Stimulated activated CD8-positive, alpha-beta memory T cell treated with anti-CD3 and anti-CD28 coated beads, Interleukin-2, amount 100 ng/mL, for 1 hour (primary cell): ENCODE measurements at places on chromosomes 6 and 20.

DNA sequence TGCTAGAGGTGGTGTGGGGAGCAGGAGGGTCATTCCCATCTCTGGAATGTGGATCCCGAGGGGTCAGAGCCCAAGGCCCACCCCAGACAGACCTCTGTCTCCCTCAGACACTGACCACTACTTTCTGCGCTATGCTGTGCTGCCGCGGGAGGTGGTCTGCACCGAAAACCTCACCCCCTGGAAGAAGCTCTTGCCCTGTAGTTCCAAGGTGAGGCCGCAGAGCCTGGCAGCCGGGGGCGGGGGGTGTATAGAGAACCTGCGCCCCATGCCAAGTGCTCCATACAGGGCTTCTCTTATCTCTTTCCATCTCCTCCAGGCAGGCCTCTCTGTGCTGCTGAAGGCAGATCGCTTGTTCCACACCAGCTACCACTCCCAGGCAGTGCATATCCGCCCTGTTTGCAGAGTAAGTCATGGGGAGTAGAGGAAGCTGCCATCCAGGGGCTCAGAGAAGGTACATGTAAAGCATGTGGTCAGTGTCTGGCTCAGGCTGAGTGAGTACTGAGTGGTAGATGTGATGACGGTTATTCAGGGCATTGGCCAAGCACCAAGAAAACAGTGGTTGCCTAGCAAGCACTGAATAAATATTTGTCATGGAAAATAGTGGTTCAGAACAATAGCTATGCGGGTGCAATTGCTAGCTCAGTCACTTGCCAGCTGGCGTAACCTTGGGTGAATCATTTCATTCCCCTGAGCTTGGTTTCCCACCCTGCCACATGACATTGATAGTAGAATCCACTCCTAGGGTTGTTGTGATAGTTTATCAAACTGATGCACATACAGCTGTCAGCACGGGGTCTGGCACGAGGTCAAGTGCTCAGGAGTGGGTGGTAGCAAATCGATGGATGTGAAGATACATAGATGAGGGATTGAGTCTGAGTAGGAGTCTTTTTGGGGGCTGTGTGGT lies 3.5 kb downstream of the PIGT start:
- no peak for DNase-seq

- no peak for DNase-seq
Measured at GRCh38 chr6:150622941-150623874, 23.5 kb downstream of the PLEKHG1 start.

GRCh38 chr6:41649596-41649995 lies 11.3 kb downstream of the MDFI start:
- DNase-seq = no peak

GRCh38 chr20:54067606-54068174 lies 2.7 kb downstream of the BCAS1 start:
- DNase-seq = no peak

GRCh38 chr6:116783852-116784251 lies 18.3 kb upstream of the FAM162B start:
- no peak for DNase-seq

DNA sequence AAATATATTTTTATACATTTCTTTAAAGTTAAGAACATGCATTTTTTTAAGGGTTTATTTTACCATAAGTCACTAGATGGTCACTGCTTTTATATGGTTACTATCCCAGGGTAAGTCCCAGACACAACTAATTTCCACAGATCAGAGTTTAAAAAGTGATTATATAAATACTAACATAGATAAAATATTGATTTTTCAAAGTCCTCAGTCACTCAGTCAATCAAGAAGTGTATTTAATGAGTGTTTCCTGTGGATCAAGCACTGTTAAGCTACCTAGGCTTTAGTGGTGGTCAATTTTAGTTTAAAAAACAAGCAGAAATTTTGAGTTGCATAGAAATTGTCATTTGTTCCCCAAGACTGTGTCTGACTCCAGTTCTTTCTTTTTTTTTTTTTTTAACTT lies 399.5 kb upstream of the SYNCRIP start:
- no peak for DNase-seq

- no peak for DNase-seq
Measured at GRCh38 chr6:148973538-148974208, 226.8 kb downstream of the UST start.

- DNase-seq = no peak
Measured at GRCh38 chr6:90472716-90473115, 114.2 kb downstream of the MAP3K7 start.

DNA sequence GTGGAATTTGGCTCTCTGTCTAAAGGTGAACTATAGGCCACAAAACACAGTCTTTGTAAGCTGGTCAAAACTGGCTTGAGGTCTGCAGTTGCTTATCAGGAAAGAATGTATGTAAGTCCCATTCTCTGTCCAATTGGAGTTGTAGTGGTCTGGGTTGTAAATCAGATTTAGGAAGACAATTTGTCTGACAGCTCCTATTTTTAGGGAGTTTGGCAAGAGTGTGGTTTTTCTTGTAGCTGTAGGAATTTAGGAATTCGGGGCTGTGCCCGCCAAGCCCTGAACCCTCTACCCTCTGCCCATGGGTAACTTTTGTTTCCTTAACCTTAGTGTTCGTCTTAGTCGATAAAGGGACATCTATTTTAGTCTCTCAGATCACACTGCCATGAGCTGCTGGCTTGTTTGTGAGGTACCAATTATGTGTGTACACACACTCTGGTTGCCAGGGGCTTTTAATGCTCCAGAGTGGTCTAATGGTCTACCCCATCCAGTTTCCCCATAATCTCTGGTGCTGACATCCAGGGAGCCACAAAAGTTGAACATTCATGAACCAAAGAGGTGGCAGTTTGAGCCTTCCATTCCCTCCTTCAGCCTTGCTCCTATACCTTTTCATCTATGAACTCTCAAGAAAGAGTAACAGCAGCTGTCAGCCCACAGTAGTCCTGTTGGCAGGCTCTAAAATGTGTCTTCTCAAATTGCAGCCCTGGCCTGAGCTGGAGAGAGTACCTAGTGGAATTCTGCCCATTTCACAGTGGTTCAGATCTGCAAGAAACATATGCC lies 93.0 kb downstream of the ANKRD6 start:
- DNase-seq = no peak

DNA sequence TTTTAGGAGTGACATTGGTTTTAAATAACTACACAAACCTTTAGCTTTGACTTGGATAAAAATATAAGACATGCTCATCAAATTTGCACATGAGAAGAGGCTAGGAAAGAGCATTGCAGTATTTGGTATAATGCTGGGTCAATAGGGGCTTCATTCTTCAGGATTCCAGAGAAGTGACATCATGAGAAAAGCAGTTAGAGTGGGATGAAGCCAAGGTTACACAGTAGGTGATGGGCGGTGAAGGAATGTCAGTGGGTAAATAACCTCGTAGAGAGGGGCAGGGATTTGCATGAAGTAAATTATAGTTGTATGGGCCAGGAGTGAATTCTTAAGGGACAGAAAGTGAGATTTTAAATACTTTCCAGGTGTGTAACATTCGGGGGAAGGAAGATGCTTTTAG lies 216.2 kb downstream of the RFPL4B start:
- DNase-seq = no peak

- DNase-seq = no peak
Measured at GRCh38 chr20:10662151-10662550, 11.6 kb downstream of the JAG1 start.

DNA sequence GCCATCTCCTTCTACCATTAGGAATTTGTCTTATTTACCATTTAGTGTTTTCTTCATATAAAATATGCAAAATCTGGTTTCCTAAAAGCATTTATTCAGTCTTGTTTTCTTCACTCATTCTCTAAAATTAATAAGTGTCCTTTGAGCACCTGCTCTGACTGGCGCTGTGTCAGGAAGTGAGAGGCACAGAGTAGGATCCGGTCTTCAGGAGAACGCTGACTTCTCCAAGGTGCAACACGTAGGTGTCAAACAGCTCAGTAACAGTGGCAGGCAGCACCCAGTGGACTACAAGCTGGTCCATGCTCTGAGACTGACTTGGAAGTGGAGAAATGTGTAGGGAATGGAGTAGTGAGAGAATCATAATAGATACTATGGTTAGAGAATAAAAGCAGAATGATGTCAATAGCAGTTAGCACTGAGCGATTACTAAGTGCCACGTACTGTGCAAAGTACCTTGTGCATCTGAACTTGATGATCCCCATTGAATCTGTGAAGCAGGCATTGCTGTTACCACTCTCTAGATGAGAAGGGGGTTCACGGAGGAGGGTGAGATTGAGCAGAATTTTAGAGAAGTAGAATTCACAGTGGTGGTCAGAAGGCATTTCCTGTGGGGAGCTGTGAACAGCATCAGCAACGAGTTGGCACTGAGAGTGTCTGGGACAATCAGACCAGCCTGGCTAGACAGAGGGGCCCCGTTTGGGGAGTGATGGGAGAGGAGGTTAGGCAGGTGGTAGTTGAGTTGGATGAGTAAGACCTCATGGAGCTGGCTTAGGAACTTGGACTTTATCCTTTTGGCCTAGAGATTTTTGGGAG lies 569.8 kb downstream of the QKI start:
- DNase-seq = no peak

DNA sequence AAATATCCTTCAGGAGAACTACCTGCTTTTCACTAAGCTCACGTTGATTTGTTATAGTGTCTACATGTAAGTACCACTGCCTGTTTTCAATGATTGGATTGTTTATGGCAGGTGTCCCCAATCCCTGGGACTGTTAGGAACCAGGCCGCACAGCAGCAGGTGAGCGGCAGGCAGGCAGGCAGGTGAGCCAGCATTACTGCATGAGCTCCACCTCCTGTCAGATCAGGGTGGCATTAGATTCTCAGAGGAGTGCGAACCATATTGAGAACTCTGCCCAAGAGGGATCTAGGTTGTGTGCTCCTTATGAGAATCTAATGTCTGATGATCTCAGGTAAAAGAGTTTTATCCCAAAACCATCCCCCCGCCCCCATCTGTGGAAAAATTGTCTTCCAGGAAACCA lies 303.3 kb downstream of the EYA4 start:
- no peak for DNase-seq

GRCh38 chr6:110748453-110748852 lies 66.8 kb downstream of the CDK19 start:
- no peak for DNase-seq

- no peak for DNase-seq
Measured at GRCh38 chr6:168171673-168172353, 92.8 kb upstream of the FRMD1 start.

GRCh38 chr6:109053336-109053735 lies 41.3 kb downstream of the SESN1 start:
- DNase-seq = no peak

DNA sequence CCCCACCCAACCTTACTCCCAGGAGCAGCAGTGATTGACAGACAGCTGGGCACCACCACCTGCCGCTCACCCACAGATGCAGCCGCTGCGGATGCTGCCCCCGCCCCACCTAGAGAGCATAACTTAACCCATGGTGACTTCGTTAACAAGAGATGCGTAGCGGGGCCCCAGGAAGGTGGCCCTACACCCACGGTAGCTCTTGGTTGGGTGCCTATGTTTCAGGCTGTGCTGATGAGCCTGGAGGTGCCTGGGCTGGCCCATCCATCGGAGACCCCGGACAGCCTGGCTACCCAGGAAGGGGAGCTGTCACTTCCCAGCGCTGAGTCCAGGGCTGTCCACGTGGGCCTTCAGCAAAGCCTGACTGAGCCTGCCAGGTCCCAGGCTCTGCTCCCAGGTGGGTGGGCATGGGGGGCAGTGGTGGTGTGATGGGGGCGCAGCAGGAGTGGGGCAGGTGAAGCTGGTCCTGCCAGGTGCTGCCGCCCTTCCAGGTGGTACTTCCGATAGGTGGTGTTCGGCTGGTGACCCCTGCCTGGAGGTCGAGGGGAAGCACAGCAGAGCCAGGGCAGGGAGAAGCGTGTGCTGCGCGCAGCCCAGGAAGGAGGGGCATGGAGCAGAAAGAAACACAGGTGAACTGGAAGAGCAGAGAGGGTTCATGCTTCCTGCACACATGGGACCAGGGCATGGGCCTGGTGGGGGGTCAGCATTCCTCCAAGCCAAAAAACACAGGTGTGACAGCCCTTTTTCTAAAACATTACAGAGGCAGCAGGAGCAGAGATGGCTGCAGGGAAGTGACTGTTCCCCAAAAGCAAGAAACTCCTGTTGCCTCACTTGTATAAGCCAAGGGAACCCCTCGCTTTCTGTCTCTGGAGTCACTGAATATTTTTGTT lies 56.9 kb downstream of the SYNJ2 start:
- DNase-seq = no peak

- no peak for DNase-seq
Measured at GRCh38 chr20:33838035-33838864, 27.1 kb downstream of the CHMP4B start.

DNA sequence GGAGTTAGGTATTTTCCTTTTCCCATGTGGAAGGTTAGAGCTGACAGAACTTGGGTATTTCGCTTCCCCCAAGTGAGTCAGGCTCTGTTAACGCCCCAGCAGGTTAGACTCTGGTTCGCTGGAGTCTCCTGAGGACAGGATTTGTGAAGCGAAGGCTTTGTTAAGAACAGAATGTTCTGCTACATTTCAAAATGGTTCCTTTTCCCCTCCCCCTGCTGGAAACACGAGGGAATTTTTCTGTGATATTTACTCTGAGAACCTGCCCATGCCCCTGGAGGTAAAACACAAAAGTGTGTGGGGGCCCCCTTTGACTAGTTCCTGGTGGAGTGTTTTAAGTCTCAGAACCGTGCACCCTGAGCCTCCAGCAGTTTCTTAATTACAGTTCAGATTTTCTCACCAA lies 731.4 kb upstream of the CITED2 start:
- DNase-seq = no peak

- no peak for DNase-seq
Measured at GRCh38 chr20:9458138-9458796, 56.1 kb upstream of the LAMP5 start.

- no peak for DNase-seq
Measured at GRCh38 chr20:48453477-48454093, 374.2 kb downstream of the PREX1 start.

GRCh38 chr20:15475483-15475882 lies 1097.8 kb downstream of the KIF16B start:
- no peak for DNase-seq

- DNase-seq = no peak
Measured at GRCh38 chr6:33277663-33278391, 904 bp downstream of the B3GALT4 start.

DNA sequence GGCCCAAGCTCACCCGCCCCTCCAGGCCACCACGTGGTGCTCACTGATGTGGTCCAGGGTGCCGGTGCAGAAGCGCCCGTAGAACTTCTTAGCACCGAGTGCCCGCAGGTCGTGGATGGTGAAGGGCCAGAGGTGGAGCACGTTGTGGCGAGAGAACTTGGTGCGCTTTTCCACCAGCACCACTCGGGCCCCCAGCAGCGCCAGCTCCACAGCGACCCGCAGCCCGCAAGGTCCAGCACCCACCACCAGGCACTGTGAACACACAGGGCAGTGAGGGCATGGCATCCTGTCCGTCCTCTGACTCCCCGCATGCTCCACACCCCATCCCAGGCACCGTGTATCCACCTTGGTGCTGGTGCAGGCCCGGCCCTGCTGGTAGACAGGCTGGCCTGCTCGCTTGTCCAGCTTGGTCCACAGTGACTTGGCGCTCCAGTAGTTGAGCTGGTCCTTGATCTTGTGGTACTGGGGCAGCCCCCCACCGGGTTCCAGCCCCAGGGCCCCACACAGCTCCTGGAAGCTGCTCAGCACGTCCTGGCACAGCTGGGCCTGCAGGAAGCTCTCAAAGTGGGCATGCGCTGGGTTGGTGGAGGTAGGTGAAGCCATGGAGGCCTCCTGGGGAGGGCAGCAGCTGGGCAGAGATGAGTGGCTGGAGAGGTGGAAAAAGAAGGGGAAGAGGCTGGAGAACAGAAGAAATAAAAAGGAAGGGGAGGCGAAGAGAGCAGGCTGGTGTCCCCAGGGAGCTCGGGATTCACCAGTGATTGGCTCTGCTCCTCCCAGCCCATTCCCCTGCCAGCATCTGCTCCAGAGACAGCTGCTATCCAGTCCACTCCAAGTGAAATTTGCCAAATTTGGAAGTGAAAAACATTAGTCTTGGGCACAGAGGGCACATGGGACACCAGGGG lies 1.7 kb downstream of the MICAL1 start:
- no peak for DNase-seq

- no peak for DNase-seq
Measured at GRCh38 chr6:30263734-30264133, 50.5 kb upstream of the TRIM26 start.
